Activated CD8-positive, alpha-beta T cell treated with anti-CD3 and anti-CD28 coated beads for 36 hours (primary cell): ENCODE measurements at places on chromosomes 13 and 19. TPM values are rescaled to one million over a fixed set of nuclear protein-coding genes. Genes with fewer than 3 reads are reported as not detected.

- H3K4me1 ChIP-seq = peaks cover 15% of the 10 kb centered on the region
- H3K27ac ChIP-seq = peak overlapping the region; percentile 60
- H3K27me3 ChIP-seq = peaks cover 3% of the 10 kb centered on the region
- H3K4me3 ChIP-seq = peak overlapping the region; percentile 78
- peaks cover 16% of the 10 kb centered on the region for H3K36me3 ChIP-seq
- no peak for DNase-seq
Measured at GRCh38 chr19:1384085-1384462, 367 bp downstream of the NDUFS7 start.

FCHO1 gene
- 38.3 TPM for total RNA-seq

IZUMO1 gene
- not detected for total RNA-seq

- H3K27ac ChIP-seq = peak overlapping the region; percentile 25
- no peaks in the 10 kb centered on the region for H3K27me3 ChIP-seq
- H3K4me1 ChIP-seq = peaks cover 4% of the 10 kb centered on the region
- no peak overlapping the region for H3K4me3 ChIP-seq
Measured at GRCh38 chr13:26971990-26972887, 199.4 kb downstream of the USP12 start.

ZNF568 gene
- total RNA-seq = 8.1 TPM

DNA sequence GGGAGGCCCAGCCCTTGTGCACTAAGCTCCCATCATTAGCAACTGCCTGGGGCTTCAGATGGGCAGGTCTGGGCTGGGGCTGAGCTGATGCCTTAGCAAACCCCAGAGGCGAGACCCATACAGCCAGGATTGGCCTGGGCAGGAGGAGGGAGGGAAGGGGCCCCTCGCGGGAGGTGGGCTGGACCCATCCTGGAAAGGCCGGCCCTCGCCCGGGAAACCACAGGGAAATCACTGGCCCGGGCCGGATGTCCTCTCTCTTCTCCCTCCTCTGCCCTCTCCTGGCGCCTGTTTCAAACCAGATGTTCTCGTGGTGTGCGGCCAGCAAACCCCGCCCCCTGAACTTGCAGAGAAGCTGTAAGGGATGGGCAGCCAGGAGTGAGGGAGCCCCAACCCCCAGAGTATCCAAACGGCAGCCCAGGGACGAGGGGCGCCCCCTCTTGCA, 43.1 kb downstream of the TMEM255B start:
- no peaks in the 10 kb centered on the region for H3K27me3 ChIP-seq
- H3K27ac ChIP-seq = no peak overlapping the region
- H3K36me3 ChIP-seq = no peaks in the 10 kb centered on the region
- no peaks in the 10 kb centered on the region for H3K4me1 ChIP-seq
- no peak for DNase-seq

DNA sequence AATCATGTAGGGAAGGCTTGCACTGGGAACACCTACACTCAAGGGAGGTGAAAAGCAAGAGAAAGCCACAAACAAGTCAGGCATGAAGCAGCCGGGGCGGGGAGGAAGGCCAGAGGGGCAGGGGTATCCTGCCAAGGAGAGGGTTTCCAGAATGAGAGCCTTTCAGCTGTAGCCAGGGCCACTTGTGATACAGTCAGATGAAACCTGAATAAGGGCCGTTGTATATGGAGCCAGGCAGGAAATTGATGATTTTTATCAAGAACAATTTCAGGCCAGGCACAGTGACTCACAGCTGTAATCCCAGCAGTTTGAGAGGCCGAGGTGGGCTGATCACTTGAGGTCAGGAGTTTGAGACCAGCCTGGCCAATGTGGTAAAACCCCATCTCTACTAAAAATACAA, 4.4 kb downstream of the TRPM4 start:
- H3K4me1 ChIP-seq = peaks cover 7% of the 10 kb centered on the region
- no peak overlapping the region for H3K4me3 ChIP-seq
- H3K36me3 ChIP-seq = no peaks in the 10 kb centered on the region
- peaks cover 30% of the 10 kb centered on the region for H3K27me3 ChIP-seq
- DNase-seq = no peak

- peak overlapping the region; percentile 37 for H3K27ac ChIP-seq
- H3K4me1 ChIP-seq = peaks cover 15% of the 10 kb centered on the region
- no peak overlapping the region for H3K4me3 ChIP-seq
- peaks cover 25% of the 10 kb centered on the region for H3K36me3 ChIP-seq
Measured at GRCh38 chr19:49599378-49600295, 8.7 kb downstream of the PRR12 start.

DNA sequence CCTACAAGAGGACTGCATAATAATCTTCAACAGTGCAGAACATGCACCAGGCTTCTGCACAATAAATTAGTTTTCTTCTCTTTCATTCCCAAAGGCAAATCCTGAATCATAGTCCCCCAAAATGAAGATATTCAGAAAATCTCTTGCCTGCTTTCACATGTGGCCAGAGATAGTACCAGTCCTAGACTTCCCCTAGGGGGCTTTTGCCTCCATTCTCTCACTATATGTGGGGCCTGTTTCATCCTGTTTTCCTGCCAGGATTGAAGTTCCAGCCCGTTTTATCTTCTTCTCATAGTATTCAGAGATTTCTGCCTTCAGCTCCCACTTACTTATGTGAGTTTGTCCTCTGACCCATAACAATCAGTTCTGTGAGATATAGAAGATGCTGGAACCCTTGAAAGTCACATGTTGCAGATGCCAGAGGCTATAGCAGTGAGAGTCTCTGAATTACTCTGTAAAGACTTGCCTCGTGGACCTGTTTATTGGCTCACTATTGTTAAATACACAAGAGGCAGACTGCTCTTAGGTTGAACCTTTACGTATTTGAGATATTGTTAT, 421.9 kb upstream of the PCDH9 start:
- H3K4me1 ChIP-seq = no peaks in the 10 kb centered on the region
- no peak overlapping the region for H3K4me3 ChIP-seq
- DNase-seq = no peak
- H3K27ac ChIP-seq = no peak overlapping the region
- H3K36me3 ChIP-seq = no peaks in the 10 kb centered on the region
- no peaks in the 10 kb centered on the region for H3K27me3 ChIP-seq

FBXL12 gene
- 24.2 TPM for total RNA-seq

GRCh38 chr13:90483906-90484305, 863.6 kb upstream of the MIR17HG start:
- H3K27ac ChIP-seq = no peak overlapping the region
- no peak for DNase-seq
- H3K27me3 ChIP-seq = no peaks in the 10 kb centered on the region
- H3K36me3 ChIP-seq = no peaks in the 10 kb centered on the region
- no peak overlapping the region for H3K4me3 ChIP-seq

OVOL3 gene
- total RNA-seq = not detected

MADCAM1 gene
- total RNA-seq = 0.22 TPM

DNA sequence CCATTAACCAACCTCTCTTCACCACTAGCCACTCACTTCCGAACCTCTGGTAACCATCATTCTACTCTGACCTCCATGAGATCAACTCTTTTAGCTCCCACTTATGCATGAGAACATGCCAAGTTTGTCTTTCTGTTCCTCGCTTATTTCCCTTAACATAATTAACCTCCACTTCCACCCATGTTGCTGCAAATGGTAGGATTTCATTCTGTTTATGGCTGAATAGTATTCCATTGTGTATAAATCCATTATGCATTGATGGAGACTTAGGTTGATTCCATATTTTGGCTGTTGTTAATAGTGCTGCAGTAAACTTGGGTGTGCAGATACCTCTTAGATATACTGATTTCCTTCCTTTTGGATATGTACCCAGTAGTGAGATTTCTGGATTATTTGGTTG, 30.2 kb downstream of the ZNF382 start:
- H3K36me3 ChIP-seq = peaks cover 61% of the 10 kb centered on the region
- no peak for DNase-seq
- H3K4me3 ChIP-seq = no peak overlapping the region
- no peaks in the 10 kb centered on the region for H3K4me1 ChIP-seq
- no peaks in the 10 kb centered on the region for H3K27me3 ChIP-seq

GEMIN7 gene
- total RNA-seq = 44.1 TPM

DNA sequence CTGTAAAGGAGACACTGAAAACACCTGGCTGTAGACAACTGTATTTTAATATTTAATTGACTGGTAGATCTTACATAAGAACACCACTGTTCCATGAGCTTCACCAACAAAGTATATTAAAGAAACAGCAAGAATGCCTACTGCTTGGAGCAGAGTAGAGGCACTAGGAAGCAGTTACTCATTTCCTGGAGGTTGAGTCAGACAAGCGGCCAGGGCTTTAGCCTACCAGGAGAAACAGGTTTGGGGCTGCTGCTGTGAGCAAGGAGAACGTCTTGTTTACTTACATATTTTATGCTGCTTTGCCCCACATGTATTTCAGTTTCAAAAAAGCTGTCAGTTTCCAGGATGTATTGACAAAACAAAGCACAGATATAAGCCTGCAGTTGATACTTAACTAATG, 33.4 kb downstream of the ALG5 start:
- no peak overlapping the region for H3K4me3 ChIP-seq
- H3K4me1 ChIP-seq = peaks cover 10% of the 10 kb centered on the region
- peak overlapping the region; percentile 23 for H3K27ac ChIP-seq
- DNase-seq = no peak

DNA sequence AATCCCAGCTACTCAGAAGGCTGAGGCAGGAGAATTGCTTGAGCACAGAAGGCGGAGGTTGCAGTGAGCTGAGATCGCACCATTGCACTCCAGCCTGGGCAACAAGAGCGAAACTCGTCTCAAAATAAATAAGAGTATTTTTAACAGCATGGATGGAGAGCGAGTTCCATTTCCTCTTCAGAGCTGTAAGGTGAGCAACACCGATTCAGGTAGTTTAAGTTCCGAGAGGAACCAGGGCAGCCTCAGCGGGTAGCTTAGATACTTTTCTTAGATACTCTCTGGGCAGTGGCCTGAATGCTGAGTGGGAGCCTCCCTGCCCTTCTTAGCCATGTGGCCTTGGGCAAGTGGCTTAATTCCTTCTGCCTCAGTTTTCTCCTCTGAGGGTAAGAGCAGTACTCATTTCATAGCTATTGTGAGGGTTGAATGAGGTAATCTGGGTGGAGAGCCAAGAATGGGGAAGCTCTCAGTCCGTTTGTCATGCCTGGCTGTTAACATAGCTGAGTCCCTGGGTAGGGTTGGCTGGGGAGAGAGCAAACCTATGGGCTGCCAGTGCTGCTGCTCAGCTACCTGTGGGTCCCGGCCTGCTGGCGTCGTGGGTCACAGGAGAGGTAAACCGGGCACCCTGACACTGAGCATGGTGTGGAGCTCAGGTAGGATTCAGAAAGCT, 4.1 kb downstream of the ATP11A start:
- DNase-seq = no peak
- H3K27me3 ChIP-seq = no peaks in the 10 kb centered on the region
- peaks cover 35% of the 10 kb centered on the region for H3K4me1 ChIP-seq
- no peaks in the 10 kb centered on the region for H3K36me3 ChIP-seq

HRC gene
- not detected for total RNA-seq

GRCh38 chr13:99464441-99464949, 36.8 kb upstream of the TM9SF2 start:
- H3K4me1 ChIP-seq = peaks cover 24% of the 10 kb centered on the region
- peak overlapping the region; percentile 92 for H3K27ac ChIP-seq
- H3K4me3 ChIP-seq = peak overlapping the region; percentile 29
- no peaks in the 10 kb centered on the region for H3K36me3 ChIP-seq
- H3K27me3 ChIP-seq = no peaks in the 10 kb centered on the region
- no peak for DNase-seq

DNA sequence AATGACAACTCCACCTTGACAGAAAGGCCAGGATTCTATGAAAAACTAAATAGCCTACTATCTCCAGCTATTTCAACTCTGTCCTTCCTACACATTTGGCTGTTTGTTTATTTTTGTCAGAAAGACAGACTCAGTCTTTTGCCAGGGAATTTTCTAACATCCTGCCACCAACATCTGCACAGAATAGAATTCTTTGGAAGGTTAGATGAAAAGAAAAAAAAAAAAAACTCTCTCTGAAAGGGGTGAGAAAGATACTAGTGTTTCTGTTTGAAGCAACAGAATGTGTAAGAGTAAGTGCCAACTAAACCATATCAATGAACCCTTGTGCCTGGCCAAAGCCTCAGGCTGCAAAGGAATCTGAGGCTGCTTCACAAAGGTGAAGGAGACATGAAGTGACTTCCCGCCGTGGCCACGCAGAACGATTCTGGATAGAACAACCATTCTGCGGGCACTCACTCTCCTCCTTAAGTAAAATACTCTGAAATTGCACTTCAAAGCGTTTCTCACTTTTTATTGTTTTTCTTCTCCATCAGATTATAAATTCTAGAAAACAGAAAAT, 498.2 kb downstream of the IRS2 start:
- H3K4me1 ChIP-seq = no peaks in the 10 kb centered on the region
- H3K27ac ChIP-seq = no peak overlapping the region
- H3K4me3 ChIP-seq = no peak overlapping the region

GRCh38 chr13:110875241-110875640, 39.6 kb downstream of the ANKRD10 start:
- peak overlapping the region; percentile 70 for H3K4me3 ChIP-seq
- peaks cover 10% of the 10 kb centered on the region for H3K4me1 ChIP-seq
- peaks cover 11% of the 10 kb centered on the region for H3K27me3 ChIP-seq

ZNF549 gene
- 3.5 TPM for total RNA-seq

NLRP12 gene
- not detected for total RNA-seq

IGFL3 gene
- not detected for total RNA-seq

- H3K36me3 ChIP-seq = no peaks in the 10 kb centered on the region
- peaks cover 13% of the 10 kb centered on the region for H3K4me1 ChIP-seq
- no peak overlapping the region for H3K27ac ChIP-seq
- H3K27me3 ChIP-seq = no peaks in the 10 kb centered on the region
- peak; percentile 35 for DNase-seq
- no peak overlapping the region for H3K4me3 ChIP-seq
Measured at GRCh38 chr13:42110410-42111155, 62.1 kb downstream of the DGKH start.

PPP6R1 gene
- 207 TPM for total RNA-seq

GRCh38 chr19:6983448-6983847, 37.8 kb downstream of the MBD3L2B start:
- peaks cover 6% of the 10 kb centered on the region for H3K4me1 ChIP-seq
- H3K27ac ChIP-seq = no peak overlapping the region
- H3K4me3 ChIP-seq = no peak overlapping the region

CYP4F2 gene
- 0.18 TPM for total RNA-seq

UHRF1 gene
- 175 TPM for total RNA-seq

- H3K27me3 ChIP-seq = peaks cover 33% of the 10 kb centered on the region
- DNase-seq = no peak
- peaks cover 7% of the 10 kb centered on the region for H3K4me1 ChIP-seq
- H3K36me3 ChIP-seq = no peaks in the 10 kb centered on the region
- no peak overlapping the region for H3K27ac ChIP-seq
Measured at GRCh38 chr13:74570834-74571233, 436.6 kb upstream of the KLF12 start.
